ENCODE measurements at places on chromosomes 4 and X.
A peak's percentile ranks its signal among the peaks of the same experiment; 100 is the strongest.

DNA sequence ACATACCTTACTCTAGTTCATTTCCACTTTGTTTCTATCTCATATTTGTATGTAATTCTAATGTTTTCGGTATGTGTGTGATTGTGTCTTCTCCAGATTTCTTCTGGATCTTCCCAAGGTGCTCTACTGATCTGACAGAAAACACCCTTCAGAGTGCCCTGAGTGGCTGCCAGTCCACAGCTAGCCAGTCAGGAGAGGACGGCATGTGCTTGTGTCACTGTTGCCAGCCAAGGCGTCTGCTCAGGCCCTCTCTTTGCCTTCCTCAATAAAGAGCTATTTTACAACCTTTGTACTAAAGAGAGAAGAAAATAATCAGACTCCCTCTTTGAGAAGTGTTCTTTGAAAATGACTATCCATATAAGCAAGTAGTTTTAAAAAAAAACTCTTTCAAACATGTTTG lies 29.0 kb downstream of the CD99L2 start:
- DNase-seq = no peak

- no peak for DNase-seq
Measured at GRCh38 chr4:147488556-147488955, 7.7 kb downstream of the EDNRA start.

DNA sequence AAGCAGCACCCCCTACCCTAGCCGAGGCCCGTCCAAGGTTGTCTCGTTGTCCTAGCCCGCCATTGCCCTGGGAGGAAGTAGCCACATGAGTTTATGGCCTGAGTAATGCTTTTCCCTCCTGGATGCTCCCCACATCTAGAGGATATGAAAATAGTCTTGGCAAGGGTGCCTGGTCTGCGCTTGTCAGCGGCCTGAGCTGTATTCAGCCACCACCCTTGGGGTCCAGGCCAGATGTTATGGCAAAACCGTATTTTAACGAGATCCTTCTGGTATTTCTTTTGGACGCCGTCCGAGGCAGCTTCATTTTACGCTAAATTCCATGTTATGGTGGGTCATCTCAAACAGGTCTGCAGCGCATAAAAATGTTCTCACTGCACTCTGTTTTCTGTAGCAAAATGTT lies 89.3 kb downstream of the GPR143 start:
- peak; percentile 59 for DNase-seq

DNA sequence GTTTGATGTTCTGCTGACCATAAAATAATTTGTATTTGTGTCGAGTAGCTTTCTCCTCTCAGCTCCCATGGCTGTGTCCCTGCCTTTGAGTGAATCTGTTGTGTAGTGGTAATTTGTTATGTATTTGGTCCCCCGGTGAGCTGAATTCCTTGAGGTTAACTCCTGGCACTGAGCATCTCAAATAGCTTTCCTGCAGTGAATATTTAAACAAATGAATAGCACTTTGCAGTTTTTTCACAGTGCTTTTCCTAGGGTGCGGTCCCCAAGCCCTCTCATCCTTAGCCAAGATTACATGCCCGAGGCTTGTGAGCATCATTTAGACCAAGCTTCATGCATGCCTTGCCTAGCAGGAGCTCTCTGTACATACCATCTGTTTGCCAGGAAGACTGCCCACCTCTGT lies 74.2 kb downstream of the CLDN34 start:
- peak; percentile 82 for DNase-seq

- DNase-seq = peak; percentile 93
Measured at GRCh38 chr4:38663801-38664705, at the start of gene KLF3. KLF3 (plus strand) TSS chr4:38664199; CDS start chr4:38680626, 16,427 bp downstream.

GRCh38 chrX:15483891-15484290 lies 9.2 kb downstream of the PIR start:
- DNase-seq = no peak

DNA sequence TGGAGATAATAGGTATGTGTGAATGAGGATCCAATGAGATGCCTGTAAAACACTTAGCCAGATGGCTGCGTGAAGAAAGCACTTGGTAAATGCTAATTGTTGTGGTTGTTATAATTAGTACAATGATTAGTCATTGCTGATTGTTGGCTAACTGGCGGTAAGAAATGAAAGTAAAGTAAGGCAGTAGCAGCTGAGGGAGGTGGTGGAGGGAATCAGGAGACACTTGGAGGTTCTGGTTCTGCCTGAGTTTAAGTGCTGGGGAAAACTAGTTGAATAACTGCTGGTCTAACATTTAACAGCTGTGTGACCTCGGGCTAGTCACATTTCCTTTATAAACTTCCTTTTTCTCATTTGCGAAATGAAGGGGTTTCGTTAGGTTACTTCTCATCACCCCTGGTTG lies 30.9 kb downstream of the CD38 start:
- DNase-seq = no peak
